Thoracic aorta (tissue), 2 donors: ENCODE measurements at places on chromosomes 1 and 21. TPM values are rescaled to one million over a fixed set of nuclear protein-coding genes. Genes with fewer than 3 reads are reported as not detected.

GRCh38 chr1:20061866-20062265 lies 8.1 kb upstream of the PLA2G5 start:
- no peak for DNase-seq
- H3K27ac ChIP-seq, result no peak overlapping the region
- no peaks in the 10 kb centered on the region for H3K27me3 ChIP-seq
- H3K36me3 ChIP-seq, result no peaks in the 10 kb centered on the region
- no peak overlapping the region for H3K4me3 ChIP-seq

- H3K4me1 ChIP-seq, result no peaks in the 10 kb centered on the region
- H3K27me3 ChIP-seq, result no peaks in the 10 kb centered on the region
- DNase-seq, result no peak
- no peak overlapping the region for H3K4me3 ChIP-seq
- H3K27ac ChIP-seq, result no peak overlapping the region
Measured at GRCh38 chr1:191608367-191608766, 549.9 kb upstream of the RGS18 start.

GRCh38 chr1:160838888-160839287 lies 23.8 kb downstream of the CD244 start:
- no peaks in the 10 kb centered on the region for H3K36me3 ChIP-seq
- H3K27ac ChIP-seq, result no peak overlapping the region
- no peak overlapping the region for H3K4me3 ChIP-seq
- no peak for DNase-seq

GRCh38 chr1:3978990-3979325 lies 78.9 kb upstream of the C1orf174 start:
- no peaks in the 10 kb centered on the region for H3K4me1 ChIP-seq
- no peak overlapping the region for H3K4me3 ChIP-seq
- DNase-seq, result no peak
- H3K27ac ChIP-seq, result no peak overlapping the region
- no peaks in the 10 kb centered on the region for H3K36me3 ChIP-seq

DNA sequence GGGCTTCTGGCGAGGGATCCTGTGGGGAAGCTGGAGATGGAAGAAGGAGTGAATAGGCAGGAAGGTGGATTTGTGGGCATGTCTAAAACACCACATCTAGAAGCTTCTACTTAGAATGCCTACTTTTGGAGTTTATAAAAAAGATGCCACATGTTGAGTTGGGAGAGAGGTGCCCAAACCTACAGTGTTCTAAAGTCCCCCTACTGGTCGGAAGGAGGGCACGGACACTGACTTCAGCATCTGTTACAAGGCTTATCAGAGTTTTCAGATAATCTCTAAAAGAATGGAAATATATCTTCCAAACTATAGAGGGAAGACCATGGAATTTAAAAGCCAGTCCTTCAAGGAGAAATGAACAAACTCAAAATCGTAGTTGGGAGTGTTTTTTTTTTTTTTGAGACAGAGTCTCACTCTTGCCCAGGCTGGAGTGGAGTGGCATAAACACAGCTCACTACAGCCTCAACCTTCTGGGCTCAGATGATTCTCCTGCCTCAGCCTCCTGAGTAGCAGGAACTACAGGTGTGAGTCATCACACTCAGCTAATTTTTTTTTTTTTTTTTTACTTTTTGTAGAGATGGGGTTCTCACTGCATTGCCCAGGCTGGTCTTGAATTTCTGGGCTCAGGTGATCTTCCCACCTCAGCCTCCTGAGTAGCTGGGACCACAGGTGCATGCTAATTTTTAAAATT lies 14.8 kb downstream of the IBA57 start:
- peaks cover 5% of the 10 kb centered on the region for H3K36me3 ChIP-seq
- H3K4me1 ChIP-seq, result no peaks in the 10 kb centered on the region
- DNase-seq, result no peak
- H3K27me3 ChIP-seq, result no peaks in the 10 kb centered on the region
- H3K4me3 ChIP-seq, result no peak overlapping the region

- H3K36me3 ChIP-seq, result no peaks in the 10 kb centered on the region
- H3K4me3 ChIP-seq, result no peak overlapping the region
- no peaks in the 10 kb centered on the region for H3K4me1 ChIP-seq
- DNase-seq, result no peak
- no peak overlapping the region for H3K27ac ChIP-seq
- H3K27me3 ChIP-seq, result no peaks in the 10 kb centered on the region
Measured at GRCh38 chr21:27674041-27674615, 707.2 kb upstream of the ADAMTS5 start.

- DNase-seq, result no peak
- no peaks in the 10 kb centered on the region for H3K27me3 ChIP-seq
- H3K36me3 ChIP-seq, result no peaks in the 10 kb centered on the region
Measured at GRCh38 chr21:15249285-15249993, 184.6 kb upstream of the NRIP1 start.

DNA sequence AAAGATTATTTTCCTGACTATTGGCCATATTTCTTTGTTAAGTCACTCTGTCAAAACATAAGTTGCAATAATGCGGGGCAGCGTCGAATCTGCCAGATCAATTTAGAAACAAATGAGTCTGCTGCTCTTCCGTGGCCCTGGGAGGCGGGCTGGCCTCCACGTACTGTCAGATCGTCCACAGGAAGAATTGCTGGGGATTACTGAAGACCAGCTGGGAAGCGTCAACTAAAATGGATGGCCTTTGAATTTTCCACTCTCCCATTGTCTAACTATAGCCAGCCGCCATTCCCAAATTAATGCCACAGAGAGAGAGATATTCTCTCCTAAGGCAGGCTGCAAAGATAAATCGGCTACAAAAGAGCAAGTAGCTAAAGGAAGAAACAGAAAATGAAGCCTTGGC lies 560.2 kb downstream of the SMYD3 start:
- H3K4me3 ChIP-seq, result no peak overlapping the region
- no peaks in the 10 kb centered on the region for H3K27me3 ChIP-seq
- H3K4me1 ChIP-seq, result no peaks in the 10 kb centered on the region
- no peak for DNase-seq

DNA sequence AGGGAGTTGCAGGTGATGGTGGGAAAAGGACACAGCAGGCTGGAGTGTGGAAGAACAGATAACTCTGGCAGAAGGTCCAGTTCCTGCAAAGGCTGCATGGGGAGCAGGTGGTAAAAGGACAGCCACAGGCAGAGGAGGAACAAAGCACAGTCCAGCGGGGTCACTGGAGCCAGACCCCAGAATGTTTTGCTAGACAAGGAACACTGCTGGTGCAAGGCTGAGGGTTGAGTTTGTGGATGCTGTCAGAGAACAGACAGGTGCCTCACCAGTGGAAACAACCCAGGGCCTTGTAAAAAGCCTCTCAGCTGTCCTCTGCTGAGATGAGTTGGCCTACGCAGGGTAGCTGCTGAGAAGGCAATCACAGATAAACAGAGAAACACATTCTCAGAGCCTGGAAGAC lies 101.7 kb downstream of the SSBP3 start:
- no peaks in the 10 kb centered on the region for H3K36me3 ChIP-seq
- H3K4me3 ChIP-seq, result no peak overlapping the region
- H3K27me3 ChIP-seq, result no peaks in the 10 kb centered on the region
- no peak for DNase-seq

GRCh38 chr1:230915078-230915477 lies 46.8 kb upstream of the C1orf198 start:
- DNase-seq, result no peak
- H3K36me3 ChIP-seq, result peaks cover 15% of the 10 kb centered on the region
- H3K4me1 ChIP-seq, result peaks cover 4% of the 10 kb centered on the region
- H3K4me3 ChIP-seq, result no peak overlapping the region
- H3K27ac ChIP-seq, result no peak overlapping the region

GRCh38 chr1:193471981-193472380 lies 285.6 kb upstream of the B3GALT2 start:
- no peak overlapping the region for H3K27ac ChIP-seq
- DNase-seq, result no peak
- H3K27me3 ChIP-seq, result no peaks in the 10 kb centered on the region
- no peaks in the 10 kb centered on the region for H3K4me1 ChIP-seq
- H3K36me3 ChIP-seq, result no peaks in the 10 kb centered on the region
- H3K4me3 ChIP-seq, result no peak overlapping the region

GRCh38 chr1:29798699-29799566 lies 562.6 kb downstream of the PTPRU start:
- no peaks in the 10 kb centered on the region for H3K4me1 ChIP-seq
- DNase-seq, result no peak
- no peaks in the 10 kb centered on the region for H3K27me3 ChIP-seq
- H3K4me3 ChIP-seq, result no peak overlapping the region

- no peaks in the 10 kb centered on the region for H3K27me3 ChIP-seq
- DNase-seq, result no peak
- peaks cover 12% of the 10 kb centered on the region for H3K4me1 ChIP-seq
- H3K4me3 ChIP-seq, result no peak overlapping the region
- H3K36me3 ChIP-seq, result no peaks in the 10 kb centered on the region
Measured at GRCh38 chr21:16250273-16250672, 520.5 kb downstream of the USP25 start.

GRCh38 chr1:102262994-102263393 lies 266.3 kb upstream of the OLFM3 start:
- no peak overlapping the region for H3K27ac ChIP-seq
- H3K4me1 ChIP-seq, result no peaks in the 10 kb centered on the region
- no peaks in the 10 kb centered on the region for H3K27me3 ChIP-seq
- DNase-seq, result no peak
- no peaks in the 10 kb centered on the region for H3K36me3 ChIP-seq

GRCh38 chr1:162420120-162420519 lies 8.2 kb upstream of the SH2D1B start:
- no peak overlapping the region for H3K27ac ChIP-seq
- no peaks in the 10 kb centered on the region for H3K27me3 ChIP-seq
- H3K36me3 ChIP-seq, result no peaks in the 10 kb centered on the region
- DNase-seq, result no peak

DNA sequence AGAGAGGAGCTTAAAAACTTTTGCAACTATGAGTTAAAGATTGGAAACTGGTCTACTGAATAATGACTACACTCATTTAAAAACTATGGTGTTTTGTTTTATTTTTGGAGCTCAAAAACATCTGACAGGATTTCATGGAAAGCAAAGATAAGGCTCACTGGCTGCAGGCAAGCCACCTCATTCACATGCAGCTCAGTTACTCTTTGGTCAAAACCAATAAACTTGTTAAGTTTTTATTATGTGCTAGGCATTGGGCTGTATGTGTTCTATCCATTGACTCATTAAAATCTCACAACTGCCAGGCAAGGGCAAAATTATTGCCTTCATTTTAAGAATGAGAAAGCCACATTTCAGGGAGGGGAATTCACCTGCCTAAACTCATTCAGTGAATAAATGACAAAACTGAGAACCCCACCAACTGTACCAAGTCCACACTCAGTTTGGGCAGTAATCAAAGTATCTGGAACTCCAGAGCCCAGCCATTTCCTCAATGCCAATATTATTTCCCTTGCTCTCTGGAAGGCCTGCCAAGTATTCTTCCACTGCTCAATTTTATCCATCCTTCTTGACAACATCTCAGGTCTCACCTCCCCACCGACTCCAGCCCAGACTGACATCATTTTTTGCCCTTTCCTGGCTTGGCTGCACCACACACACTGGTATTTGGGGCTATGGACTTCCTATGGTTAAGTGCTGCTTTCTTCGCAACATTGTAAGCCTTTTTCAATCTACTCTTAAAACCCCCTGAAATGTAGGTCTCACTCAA lies 401.1 kb upstream of the NFIA start:
- H3K36me3 ChIP-seq, result no peaks in the 10 kb centered on the region
- peaks cover 3% of the 10 kb centered on the region for H3K4me1 ChIP-seq
- no peaks in the 10 kb centered on the region for H3K27me3 ChIP-seq
- H3K27ac ChIP-seq, result no peak overlapping the region
- H3K4me3 ChIP-seq, result no peak overlapping the region

GRCh38 chr1:157245823-157246222 lies 107.6 kb upstream of the ETV3 start:
- no peaks in the 10 kb centered on the region for H3K36me3 ChIP-seq
- H3K27me3 ChIP-seq, result no peaks in the 10 kb centered on the region
- H3K4me1 ChIP-seq, result no peaks in the 10 kb centered on the region
- no peak for DNase-seq
- H3K27ac ChIP-seq, result no peak overlapping the region
- H3K4me3 ChIP-seq, result no peak overlapping the region

DNA sequence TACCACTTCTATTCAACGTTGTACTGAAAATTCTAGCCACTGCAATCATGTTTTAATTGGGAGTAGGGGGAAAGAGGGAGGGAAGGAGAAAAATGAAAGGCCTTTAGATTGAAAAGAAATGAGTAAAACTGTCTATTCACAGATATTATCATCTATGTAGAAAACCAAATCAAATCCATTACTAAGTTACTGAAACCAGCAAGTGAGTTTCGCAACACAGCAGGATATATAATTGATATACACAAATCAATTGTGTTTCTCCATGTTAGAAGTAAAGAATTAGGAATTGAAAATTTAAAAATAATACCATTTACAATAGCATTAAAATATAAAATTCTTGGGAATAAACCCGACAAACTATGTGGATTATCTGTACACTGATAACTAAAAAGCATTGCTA lies 19.2 kb downstream of the SFT2D2 start:
- H3K4me1 ChIP-seq, result peaks cover 62% of the 10 kb centered on the region
- H3K27ac ChIP-seq, result no peak overlapping the region
- peaks cover 36% of the 10 kb centered on the region for H3K36me3 ChIP-seq
- no peaks in the 10 kb centered on the region for H3K27me3 ChIP-seq
- DNase-seq, result no peak

GRCh38 chr21:26115899-26116298 lies 54.7 kb downstream of the APP start:
- H3K27ac ChIP-seq, result no peak overlapping the region
- no peaks in the 10 kb centered on the region for H3K36me3 ChIP-seq
- no peaks in the 10 kb centered on the region for H3K27me3 ChIP-seq
- H3K4me3 ChIP-seq, result no peak overlapping the region

DNA sequence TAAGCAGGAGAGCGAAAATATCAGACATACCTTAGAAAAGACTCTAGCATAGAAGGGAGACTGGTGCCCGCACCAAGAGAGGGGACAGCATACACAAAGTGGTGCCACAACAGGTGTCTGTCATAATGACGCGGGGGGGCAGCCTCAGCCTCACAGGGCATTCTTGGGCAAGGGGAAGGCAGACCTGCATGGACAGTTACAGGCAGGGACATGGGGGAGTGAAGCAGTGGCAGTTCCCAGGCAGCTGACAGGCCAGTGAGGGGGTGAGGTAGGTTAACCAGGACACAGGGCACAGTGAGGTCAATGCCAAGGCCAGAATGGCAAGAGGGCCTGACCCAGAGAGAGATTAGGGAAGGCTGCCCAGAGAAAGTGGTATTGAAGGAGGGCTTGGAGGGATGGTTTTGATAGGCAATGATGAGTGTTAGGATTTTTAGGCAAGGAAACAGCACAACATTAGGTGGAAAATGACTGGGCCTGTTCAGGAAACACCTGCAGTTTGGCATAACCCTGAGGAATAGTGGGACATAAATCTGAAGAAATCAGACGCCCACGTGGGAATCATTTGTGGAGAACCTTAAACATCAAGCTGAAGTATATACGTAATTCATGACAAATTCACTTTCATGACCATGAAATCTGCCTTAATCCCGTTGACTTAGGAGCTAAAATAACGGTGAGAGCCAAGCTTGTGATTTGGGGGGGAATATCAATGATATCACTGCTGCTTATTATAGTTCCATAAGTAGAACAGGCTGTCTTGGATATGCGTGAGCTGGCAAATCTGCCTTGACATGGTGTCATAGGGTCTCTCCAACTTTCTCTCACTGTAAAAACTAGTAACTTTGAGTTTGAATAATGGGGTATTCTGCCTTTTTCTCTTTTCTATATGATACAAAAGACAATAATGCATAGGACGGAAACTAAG lies 8.9 kb downstream of the PTPN14 start:
- H3K4me1 ChIP-seq, result peaks cover 12% of the 10 kb centered on the region
- H3K4me3 ChIP-seq, result no peak overlapping the region
- H3K36me3 ChIP-seq, result no peaks in the 10 kb centered on the region
- no peak for DNase-seq
- no peaks in the 10 kb centered on the region for H3K27me3 ChIP-seq

SCP2 gene
- total RNA-seq, result 75.1 TPM

ASCL5 gene
- total RNA-seq, result not detected

HIVEP3 gene
- total RNA-seq, result 2.3 TPM

RRP15 gene
- 14.3 TPM for total RNA-seq

NPPA gene
- total RNA-seq, result not detected

PTCH2 gene
- total RNA-seq, result 1.3 TPM

CRNN gene
- not detected for total RNA-seq

CLIC6 gene
- 2.8 TPM for total RNA-seq
